ENCODE measurements at places on chromosomes 12 and 14.

DNA sequence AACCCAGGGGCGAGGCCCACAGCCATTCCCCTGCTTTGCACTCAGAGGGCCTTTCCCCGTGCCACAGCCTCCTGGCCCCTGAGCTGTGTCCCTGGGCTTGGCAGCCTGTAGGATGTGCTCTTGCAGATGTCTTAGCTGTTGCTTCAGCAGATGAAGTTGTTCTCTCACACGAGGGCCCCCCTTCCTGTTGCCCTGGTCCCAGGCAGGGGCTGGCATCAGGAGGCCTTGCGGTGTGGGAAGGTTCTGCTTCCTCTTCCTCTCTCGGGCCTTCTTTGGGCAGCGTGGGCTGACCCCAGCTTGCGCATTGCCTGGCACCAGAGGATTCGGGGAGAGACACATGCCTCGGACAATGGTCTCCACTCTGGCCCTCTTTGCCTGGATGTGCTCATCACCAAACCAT lies 12.7 kb downstream of the PROX2 start:
- DNase-seq: no peak

GRCh38 chr14:59091404-59091803 lies 97.1 kb upstream of the DAAM1 start:
- DNase-seq: no peak

DNA sequence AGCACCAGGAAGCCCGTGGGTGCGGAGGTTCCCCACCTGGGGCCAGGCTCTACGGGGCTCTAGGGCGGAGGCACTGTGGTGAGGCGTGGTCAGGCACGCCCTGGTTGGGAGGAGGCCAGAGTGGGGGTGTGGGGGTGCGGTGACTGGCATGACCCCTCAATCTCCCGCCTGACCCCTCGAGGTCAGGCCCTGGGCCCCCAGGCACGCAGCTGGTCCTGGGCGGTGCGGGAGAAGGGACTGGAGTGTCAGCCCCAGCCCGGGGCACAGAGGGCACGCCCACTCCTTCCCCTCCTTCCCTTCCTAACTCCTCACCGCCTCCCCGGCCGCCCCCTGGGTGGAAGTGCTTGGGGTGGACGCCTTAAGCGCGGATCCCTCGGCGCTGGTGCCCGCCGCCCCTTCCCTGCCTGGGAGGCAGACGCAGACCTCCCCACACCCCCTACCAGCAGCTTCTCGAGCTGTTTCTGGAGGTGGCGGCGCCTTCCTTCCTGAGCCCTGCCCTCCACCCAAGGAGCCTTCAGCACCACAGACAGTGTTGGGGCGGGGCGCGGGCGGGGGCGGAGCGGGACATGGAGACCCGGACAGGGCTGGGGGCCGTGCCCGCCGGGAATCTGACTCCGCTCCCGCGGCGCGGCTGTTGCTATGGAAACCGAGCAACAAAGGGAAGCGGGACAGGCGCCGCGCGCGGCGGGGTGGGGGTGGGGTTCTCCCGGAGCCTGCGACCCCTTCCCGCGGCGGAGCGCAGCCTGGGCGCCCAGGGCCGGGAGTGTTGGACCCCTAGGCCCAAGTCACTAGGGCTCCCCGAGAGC lies 741 bp upstream of the CRIP2 start:
- peak; percentile 97 for DNase-seq

DNA sequence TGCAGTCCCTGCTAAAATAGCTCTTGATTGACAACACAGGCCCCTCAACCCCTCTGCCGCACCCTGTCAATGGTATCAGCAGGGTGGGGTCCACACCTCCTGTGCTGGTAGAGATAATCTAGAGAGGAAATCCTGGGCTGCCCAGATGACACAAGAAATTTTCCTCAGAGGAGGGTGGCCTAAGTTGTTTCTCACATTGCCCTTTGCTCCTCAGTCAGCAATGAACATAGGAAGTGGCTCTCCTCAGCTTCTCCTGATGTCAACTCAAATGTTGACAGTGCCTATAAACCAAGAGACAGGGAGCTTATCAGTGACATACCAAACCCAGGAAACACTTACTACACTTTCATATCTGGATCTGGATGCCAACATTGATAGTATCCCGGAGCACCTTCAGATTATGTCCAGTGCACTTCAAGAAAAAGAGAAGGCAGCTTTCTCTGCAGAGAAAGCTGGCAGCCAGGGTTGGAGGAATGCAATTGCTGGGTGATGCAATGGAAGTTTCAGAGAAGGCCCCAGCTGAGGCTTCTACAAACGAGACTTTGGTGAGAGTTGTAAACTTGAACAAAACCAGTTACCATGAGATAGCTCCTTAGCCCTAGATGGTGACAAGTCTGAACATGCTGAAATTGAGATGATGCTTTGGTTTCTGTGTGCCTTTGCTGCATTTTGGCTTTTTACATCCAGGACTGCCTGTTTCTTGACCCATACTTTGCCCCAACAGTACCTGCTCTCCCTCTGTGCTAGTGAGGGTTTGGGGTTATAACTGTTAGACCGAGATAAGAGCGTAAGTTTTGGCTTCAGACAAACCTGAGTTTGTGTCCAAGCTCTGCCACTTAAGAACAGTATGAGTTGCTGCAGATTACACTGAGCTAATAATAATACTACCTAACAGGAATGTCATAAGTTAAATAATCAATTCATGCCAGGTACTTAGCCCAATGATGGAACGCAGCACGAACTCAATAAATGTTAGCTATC lies 183.5 kb downstream of the NUAK1 start:
- no peak for DNase-seq

- no peak for DNase-seq
These were observed 61.2 kb downstream of the ATG14 start for GRCh38 chr14:55350461-55350860.

GRCh38 chr12:25784669-25785068 lies 173.8 kb upstream of the RASSF8 start:
- no peak for DNase-seq

- DNase-seq: no peak
These were observed 11.8 kb downstream of the BAG5 start for GRCh38 chr14:103550451-103551337.

DNA sequence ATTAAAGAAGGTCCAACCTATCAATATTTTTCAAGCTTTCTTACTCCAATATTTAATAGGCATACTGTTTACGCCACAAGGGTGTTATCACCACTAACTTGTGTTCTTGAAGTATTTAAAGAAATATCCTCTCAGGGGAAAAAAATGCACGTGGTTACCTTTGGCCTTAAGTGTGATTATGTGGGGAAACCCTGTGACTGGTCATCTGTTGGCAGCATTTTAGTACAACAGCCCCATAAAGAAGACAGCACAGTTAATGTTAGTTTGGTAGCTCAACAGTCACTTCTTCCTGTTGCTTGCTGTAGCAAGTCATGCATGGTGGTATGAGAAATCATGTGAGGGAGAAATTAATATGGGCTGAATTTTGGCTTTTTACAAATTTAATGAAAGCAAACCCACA lies 1021.5 kb upstream of the TMEM132C start:
- DNase-seq: no peak

DNA sequence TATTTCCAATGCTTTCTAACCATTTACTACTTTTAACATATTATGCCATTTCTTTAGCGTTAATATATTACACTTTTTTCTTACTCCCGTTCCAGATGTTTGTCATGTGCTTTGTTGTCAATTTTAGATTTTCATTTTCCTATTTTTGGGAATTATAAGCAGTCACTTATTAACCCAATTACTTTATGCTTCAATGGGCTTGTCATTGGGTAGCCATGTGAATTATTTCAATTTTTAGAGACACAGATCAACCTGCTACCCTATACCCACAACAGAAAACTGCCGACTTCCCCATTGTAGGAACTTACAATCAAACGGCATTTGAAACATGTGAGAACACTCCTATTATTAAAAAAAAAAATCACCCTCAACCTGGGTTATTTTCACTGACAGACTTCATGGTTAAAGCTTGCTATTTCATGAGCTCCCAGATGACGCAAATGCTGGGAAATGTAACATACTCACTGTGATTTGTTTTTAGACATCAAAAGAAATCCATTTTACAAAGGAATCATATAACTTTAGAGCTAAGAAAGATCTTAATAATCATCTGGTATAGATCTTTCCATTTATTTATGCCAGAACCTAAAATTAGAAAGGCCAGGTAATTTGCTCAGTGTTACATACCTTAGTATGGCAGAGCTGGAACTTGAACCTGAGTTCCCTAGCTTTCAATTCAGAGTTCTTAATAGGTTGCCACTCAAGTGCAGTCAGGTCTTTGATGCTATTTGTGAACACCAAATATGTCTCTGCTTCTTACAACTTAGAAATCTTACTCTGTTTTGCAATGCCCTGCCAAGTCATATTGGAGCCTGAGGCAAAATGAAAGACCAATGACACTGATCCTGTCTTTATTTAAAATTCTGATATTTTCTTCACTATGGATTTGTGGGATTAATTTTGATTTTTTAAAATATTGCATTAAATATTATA lies 340.4 kb downstream of the RAD51B start:
- DNase-seq: no peak

- peak; percentile 47 for DNase-seq
These were observed 50.4 kb downstream of the GXYLT1 start for GRCh38 chr12:42094277-42094676.

DNA sequence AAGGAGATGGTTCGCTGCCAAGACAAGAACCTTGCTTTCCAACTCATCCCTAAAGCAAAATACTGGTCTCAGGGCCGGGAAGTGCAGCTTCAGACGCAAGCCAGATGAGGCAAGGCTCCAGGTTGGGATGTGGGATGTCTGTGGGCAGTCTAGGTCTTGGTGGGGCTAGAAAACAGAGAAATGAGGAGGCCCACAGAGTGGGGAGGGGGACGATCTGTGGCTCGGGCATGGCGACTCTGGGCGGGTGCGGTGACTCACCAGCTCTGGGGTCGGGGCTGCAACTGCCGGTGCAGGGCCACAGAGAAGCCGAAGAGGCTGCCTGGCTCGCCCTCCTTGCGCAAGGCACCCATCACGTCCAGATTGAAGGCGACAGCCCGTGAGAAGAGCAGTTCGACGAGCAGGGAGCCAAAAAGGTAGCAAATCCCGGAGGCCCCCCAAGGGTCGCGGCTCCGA lies 459 bp downstream of the ITGA7 start:
- peak; percentile 63 for DNase-seq

- no peak for DNase-seq
These were observed 1.8 kb downstream of the GALNT9 start for GRCh38 chr12:132327336-132328171.

DNA sequence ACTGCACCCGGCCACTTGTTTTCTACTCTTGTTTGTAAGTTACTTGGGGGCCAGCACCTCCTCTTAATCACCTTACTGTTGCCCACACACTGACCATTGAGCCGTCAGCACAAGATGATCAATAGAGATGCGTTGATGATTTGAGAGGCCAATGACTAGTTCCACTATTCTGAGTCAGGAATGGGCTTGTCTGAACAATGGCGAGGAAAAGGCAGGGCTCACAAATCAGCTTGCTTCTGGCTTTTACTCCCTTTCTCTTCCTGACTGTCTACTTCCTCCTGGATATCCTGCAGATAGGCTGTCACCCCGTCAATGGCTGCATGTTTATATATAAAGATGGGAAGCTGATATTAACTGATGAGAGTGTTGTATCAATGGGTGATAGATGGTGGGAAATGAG lies 29.1 kb upstream of the HDAC7 start:
- DNase-seq: no peak

DNA sequence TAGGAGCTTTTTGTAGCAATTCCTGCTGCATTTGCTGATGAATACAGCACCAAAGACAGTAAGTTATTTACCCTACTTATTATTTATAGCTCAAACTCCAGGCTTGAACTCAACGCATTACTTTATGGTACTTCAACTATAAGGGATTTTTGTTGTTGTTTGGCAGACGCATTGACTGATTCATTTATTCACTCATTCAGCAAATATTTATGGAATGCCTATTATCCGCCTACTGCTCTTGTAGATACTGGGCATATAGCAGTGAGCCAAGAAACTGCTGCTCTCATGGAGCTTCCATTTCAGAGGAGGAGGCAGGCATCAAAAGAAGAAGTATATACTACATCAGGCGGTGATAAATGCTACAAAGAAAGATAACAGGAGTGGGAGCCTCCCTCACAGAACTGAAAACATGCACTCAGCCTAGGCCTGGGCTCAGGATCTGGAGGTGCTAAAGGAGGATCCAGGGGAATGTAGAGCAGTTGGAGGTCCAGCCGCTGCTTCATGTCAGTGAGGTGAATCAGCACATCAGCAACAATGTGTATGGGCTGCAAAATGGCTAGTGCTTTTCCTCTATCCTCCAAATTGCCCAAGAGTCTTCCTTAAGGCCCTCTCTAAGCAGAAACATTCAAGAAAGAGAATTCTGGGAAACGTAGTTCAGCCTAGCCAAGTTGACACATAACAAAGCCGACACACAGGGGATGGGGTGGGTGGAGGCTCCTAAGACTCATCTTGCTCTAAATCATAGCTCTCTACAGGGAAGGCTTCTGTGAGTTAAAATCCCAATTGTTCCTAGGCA lies 157.5 kb downstream of the NRXN3 start:
- no peak for DNase-seq

- DNase-seq: no peak
These were observed 36.4 kb upstream of the VASH1 start for GRCh38 chr14:76724651-76725550.

DNA sequence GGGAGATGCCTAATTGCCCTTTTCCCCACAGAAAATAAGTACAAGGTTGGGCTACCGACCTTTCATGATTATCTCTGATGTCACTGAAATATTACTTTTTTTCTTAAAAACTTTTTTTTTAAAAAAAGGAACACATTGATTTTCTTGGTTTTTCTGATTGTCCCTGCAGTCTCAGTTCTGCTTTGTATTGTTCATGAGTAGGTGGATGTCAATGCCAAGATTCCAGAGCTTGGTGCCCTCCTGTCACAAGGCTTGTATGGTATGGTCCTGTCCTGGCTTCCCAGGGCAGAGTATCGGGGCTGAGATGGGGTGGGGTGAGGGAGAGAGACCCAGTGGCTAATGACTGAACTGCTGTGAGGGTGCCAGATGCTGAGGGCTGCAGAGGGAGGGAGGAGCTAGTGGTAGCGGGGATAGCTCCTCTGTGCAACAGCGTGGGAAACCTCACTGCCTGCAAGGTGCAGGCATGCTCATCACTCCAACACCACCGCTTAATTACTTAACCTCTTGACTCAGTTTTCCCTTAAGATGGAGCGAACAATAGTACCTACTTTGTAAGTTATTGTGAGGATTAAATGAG lies 4.4 kb upstream of the CTDSP2 start:
- peak; percentile 66 for DNase-seq

GRCh38 chr12:31406345-31406744 lies 80.4 kb upstream of the SINHCAF start:
- no peak for DNase-seq

GRCh38 chr14:21322716-21323115 lies 42.8 kb downstream of the RPGRIP1 start:
- no peak for DNase-seq

- DNase-seq: no peak
These were observed 479 bp downstream of the KDM5A start for GRCh38 chr12:388541-389141.
